ENCODE measurements at places on chromosomes 1 and 21. TPM values are rescaled to one million over a fixed set of nuclear protein-coding genes. Genes with fewer than 3 reads are reported as not detected.

GRCh38 chr1:243287652-243288051 lies 31.8 kb downstream of the SDCCAG8 start:
- no peak for DNase-seq

DNA sequence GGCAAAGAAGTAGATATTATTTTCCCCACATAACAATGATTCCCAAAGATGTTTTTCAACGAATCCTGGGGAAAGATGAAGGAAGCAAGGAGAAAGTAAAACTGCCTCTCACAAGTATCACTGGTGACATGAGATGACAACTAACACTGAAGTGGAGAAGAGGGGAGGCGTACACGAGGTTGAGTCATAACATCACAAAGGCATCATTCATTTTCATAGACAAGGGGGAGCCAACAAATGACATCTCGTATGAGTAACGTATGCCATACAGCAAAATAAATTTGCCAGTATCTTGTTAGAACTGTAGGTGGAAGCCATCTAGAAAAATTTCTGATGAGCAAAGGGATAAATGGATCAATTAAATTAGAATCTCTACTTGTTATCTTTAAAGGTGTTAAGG lies 56.6 kb downstream of the ATP1B1 start:
- DNase-seq: no peak

DNA sequence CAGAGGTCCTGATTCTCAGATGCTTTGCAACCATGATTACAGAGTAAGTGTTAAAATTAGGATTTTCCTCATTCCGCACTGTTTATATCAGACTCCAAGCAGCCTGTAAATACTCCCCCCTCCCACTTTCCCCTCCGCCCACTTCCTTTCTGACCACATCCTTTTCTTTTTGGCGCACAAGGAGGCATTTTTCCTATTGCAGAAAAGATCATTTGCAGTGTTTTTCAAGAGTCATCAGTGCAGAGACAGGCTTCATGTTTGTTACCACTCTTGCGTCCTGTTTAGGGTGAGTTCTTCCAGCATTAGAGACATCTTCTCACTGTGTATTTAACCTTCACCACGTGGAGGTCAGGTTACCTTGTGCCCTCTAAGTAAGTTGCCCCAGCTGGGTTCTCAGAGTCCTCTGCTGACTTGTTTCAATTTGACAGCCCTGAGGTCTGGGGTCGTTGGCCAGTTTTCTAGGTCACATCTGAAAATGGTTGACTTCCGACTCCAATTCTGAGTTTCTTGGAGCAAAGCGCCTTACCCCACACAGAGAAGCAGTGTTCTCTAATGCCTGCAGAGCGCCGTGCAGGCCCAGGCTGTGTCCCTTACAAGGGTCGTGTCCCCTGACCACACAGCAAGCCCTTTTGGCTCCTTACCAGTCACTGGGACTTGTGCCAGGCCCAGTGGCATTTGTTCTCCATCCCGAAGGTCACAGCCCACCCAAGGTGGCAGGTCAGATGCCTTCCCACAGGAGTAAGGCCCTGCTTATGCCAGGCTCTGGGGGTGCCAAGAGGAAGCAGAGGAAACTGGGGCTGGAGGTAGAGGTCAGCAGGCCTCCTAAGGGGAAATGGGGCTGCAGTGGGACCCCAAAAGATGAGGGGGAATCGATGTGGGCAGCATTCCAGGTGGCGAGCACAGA lies 85.6 kb downstream of the FAM78B start:
- no peak for DNase-seq

SPATA46 gene
- total RNA-seq: not detected

ZNHIT6 gene
- 35.5 TPM for total RNA-seq

Measured in CD8-positive, alpha-beta memory T cell (primary cell).